ENCODE measurements at places on chromosomes 6 and 20.
A peak's percentile ranks its signal among the peaks of the same experiment; 100 is the strongest.

- DNase-seq = peak; percentile 84
These were observed at the start of gene VGLL2 for GRCh38 chr6:117265410-117266256. TSS of gene VGLL2 (plus strand) at chr6:117265558. CDS start at chr6:117265764, 206 bp downstream.

DNA sequence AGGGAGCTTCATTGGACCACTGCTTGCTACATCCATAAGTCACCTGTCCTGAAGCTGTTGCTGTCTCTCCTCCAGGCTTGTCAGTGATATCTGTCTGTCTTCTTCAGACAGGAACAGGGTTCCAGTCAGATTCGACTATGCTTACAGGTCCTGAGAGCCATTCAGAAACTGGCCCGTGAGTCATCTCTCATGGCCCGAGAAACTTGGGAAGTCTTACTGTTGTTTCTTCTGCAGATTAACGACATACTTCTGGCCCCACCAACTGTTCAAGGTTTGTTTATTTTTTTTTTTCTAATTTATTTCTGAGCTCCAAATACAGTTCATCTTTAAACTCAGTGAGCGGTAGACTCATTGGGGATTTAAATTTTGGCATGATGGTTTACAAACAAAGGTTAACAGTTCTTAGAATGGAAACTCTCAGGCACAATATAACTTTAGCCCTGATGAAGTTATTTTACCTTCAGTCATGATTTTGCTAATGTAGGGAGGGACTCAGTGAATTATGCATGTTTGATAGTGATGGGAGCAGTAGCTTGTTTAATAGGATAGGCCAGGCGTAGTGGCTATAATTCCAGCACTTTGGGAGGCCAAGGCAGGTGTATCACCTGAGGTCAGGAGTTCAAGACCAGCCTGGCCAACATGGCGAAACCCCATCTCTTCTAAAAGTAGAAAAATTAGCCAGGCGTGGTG lies 24.7 kb downstream of the RALGAPB start:
- no peak for DNase-seq

DNA sequence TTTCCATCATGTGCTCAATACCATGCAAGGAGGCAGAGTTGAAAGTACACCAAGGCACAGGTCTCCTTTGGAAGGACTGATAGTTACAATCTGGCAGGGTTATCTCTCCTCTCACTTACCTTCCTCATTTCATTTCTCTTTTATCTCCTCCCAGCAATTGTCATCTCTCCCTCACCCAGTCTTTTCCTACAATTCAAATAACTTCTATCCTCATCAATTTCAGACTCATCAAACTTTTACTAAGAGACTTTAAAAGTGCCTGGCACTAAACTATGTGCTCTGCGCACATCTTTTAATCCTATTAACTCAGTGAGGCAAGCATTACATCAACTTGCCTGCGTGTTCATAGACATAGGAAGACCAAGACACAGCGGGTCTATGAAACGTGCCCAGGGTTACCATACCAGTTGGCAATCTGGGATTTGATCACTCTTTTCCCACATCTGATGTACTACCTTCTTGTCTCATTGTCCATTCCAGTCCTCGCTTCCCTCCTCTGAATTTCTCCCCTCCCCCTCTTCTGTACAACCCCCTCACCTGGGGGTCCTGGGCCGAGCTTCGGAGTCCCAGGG lies 1.2 kb downstream of the VARS1 start:
- DNase-seq = no peak

DNA sequence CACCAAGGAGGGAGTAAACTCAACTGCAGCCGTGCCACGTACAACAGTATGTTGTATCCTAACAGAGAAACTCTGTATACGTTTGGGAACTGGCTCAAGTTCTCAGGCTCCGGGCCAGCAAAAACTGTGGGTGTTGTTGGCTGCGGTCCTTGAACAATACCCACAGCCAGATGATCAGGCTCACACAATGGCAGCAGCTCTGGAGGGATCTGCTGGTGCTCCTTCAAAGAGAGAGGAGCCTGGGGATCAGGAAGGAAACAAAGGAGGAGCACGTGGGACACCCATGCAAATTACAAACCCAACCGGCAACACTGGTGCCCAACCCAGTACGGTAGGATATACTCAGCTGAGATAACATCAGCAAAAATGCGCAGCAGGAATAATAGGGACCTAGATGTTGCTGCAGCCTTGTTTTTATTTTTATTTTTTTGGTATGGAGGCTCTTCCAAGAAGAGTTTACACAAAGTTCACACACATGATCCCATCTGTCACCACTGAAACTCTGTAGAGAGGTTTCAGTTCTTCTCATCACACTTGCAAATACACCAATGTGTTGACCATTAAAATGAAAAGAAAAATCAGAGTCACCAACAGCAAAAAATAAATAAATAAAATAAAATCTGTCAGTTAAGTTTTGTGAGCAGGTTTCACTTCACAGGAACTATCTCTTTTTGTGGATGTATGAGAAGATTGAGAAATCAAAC lies 41.2 kb upstream of the PDE10A start:
- no peak for DNase-seq

GRCh38 chr6:65289491-65289890 lies 417.5 kb downstream of the EYS start:
- DNase-seq = no peak

GRCh38 chr6:76230711-76231110 lies 158.2 kb upstream of the IMPG1 start:
- no peak for DNase-seq

GRCh38 chr20:25467441-25467840 lies 60.0 kb downstream of the GINS1 start:
- peak; percentile 30 for DNase-seq

DNA sequence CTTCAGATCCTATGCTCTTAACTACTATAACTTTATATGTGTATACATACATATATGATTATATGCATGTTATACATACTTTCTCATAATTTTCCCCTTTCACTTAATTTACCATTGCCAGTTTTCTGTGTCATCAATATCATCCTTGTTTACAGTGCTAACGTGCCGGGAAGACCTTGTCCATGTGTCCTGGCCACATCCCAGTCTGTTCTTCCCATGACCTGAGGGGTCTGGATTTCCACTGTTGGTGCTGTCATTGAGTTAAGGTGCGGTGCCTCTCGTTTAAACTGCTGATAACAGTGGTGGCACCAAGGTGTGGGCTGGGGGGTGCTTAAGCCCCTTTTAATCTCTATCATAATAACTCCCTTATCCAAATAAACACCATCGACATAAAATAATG lies 8.5 kb upstream of the SDCBP2 start:
- DNase-seq = no peak

- no peak for DNase-seq
These were observed 96.6 kb downstream of the BTBD3 start for GRCh38 chr20:12014276-12014675.

DNA sequence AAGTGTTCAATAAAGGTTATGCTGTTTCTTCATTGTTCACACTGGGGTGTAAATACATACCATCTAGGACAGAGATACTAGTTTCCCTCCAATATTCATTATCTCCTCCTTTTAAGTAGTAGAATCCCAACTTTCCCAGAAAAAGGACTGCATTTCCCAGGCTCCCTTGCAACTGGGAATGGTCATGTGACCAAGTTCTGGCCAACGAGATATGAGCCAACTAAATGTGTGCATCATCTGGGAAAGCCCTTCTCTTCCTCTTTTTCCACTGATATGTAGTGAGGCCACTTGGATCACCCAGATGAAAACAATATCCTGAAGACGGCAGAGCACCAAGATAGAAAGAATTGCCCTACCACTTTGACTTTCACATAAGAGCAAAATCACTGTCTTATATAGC lies 97.9 kb upstream of the PTPRT start:
- no peak for DNase-seq

DNA sequence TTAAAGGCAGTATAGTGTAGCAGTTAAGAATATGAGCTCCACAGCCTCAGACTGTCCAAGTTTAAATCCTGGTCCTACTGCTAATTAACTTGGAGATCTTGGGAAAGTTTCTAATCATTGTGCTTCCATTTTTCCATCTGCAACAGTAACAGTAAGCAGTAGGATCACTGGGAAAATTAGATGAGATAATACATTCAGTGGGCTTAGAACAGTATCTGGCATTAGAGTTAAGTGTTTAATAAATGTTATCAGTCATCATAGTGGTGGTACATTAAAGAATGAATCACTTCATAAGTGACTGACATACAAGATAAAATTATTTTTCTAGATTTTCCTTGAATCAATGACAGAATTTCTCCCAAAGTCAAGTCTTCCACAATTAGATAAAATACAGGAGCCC lies 5.0 kb downstream of the NHSL1 start:
- DNase-seq = no peak

DNA sequence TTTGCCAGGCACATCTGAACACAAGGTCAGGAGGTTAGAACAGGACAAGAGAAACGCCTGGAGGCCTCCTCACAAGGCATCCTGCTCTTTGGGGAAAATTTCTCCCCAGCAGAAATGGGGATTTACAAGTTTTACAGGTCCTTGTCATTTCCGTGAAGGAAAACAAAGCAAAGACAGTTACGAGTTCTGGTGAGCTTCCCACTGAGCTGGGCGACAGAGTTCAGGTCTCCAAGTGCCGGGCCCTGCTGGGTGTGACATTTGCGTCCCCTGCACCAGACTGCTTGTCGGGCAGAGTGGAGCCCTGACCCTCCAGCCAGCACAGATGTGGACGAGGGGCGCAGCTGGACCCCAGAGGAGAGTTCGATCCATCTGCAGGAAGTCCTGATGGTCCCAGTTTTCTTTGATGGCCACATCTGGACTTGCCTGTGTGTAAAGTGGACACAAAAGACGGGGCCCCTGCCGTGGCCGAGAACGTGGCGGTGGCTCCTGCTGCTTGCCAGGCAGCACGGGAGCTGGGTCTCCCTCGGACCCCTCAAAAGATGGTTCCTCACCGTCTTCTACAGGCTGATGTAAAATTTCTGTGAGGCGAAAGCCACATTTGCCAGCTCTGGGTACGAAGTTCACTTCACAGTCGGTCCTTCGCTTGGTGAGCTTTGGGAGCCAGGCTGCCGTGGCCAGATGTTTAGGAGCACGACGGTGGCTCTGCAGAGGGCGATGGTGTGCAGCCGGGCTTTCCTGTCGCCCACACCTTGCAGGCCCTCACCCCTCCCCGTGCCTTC lies 5.2 kb upstream of the ADRM1 start:
- DNase-seq = no peak

- DNase-seq = no peak
These were observed 13.2 kb upstream of the RSPH3 start for GRCh38 chr6:159013229-159013628.

DNA sequence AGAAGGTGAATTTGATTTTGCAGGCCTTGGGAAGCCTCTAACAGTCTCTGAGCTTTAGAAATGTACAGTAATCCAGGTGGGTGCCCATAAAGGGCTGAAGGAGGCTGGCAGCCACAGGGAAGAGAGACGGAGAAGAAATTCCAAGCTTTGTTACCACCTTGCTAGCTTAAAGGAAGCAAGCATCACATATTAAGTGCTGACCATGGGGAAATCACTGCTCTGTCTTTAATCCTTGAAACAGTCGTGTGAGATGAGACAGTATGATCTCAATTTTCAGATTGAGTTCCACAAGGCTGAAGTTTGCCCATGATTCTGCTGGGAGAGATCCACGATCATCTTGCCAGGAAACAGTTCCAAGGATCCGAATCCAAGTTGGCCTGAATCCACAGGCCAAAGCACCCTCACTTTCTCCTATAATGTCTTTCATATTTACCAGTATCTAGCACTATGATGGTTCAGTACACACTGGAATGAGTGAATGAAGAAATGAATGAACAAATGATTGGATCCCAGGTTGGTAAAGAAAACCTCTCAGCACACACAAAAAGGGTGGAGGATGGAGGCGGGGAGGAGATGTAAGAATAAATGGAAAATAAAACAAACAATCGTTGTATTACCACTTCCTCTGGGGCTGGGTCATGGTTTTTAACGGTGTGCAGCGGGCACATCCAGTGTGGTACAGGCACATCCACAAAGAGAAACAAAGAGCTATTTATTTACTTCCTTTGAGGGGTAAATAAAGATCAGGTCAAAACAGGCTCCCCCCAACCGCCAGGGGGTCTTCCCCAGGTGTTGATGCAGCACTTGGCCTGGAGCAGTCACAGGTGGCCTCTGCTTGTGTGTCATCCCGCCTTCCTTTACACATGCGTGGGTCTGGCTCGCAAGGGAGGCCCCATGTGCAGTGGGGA lies 28.2 kb upstream of the TAF8 start:
- DNase-seq = peak; percentile 50

GRCh38 chr6:163338671-163339405 lies 75.7 kb upstream of the QKI start:
- DNase-seq = no peak

GRCh38 chr20:49792006-49792405 lies 20.6 kb upstream of the SLC9A8 start:
- no peak for DNase-seq

DNA sequence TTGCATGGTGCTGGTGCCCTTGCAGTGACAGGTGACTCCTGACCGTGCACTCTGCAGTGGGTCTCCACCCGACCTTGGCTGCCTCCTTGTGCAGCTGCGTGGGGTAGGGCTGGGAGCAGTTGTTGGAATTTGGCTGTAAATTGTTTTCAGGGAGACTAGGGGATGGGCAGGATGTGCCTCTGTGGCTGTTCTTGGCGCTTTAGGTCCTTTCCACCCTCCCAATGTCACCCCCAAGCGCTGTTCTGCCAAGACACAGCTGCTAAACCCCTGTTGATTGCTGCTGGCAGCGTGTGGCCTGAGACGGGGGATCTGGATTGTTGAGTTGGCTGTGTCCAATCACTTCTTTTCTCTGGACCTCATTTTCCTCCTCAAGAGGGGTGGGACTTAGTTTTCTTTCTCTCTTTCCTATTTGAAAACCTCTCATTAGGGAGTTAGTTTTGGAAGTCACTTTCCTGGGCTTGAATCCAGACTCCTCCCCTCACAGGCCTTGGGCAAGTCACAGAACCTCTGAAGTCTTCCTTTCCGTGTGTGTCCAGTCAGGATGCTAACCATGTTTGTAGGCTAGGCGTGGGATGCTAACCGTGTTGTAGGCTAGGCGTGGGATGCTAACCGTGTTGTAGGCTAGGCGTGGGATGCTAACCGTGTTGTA lies 8.5 kb downstream of the IGF2R start:
- no peak for DNase-seq

DNA sequence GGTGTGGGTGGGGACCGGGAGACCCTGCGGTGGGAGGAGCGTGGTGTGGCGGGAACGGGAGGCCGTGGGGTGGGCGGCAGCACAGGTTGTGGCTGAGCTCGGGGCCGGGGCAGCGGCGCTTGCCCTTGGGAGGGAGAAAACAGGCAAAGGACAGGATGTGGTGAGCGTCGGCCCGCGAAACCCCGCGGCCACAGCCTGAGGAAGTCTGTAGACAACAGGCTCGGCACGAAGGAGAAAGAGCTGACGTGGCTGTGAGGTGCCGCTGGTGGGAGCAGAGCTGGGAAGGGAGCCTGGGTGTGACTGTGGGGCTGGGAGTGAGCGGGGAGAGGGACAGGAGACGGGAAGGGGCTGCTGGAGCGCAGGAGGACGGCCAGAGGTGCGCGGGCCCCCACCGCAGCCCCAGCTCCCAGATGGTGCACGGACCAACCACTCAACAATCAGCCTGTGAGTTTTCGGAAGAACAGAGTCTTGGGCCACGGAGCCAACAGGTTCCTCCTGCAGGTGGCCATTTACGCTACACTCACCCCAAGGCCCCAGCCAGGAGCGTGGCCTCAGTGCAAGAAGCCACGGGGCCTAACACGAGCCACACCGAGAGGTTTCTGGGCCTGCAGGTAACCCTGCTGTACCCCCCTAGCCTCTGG lies 202.8 kb downstream of the DLL1 start:
- peak; percentile 69 for DNase-seq

Measured in chondrocyte (in vitro differentiated cells).